HFFc6 (cell line): ENCODE measurements at places on chromosomes 13 and 19. TPM values are rescaled to one million over a fixed set of nuclear protein-coding genes. Genes with fewer than 3 reads are reported as not detected.

DNA sequence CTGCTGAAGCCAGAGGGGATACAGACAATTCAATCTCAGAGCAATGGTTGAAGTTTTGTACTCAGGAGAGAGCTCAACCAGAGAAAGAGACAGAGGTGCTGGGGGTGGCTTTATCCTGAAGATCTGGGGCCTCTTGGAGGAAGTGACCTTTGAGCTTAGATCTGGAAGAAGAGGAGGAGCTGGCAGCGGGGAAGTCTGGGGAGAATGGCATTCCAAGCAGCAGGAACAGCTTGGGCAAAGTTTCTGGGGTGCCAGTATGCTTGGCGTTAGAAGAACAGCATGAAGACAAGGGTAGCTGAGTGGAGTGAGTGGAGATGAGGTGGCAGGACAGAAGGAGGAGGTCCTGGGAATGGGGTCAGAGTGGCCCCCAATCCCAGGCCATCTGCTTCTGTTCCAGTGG, 11.3 kb downstream of the MAST3 start:
- H3K27me3 ChIP-seq: no peaks in the 10 kb centered on the region; the same call in none of the 2 replicates
- no peaks in the 10 kb centered on the region for H3K36me3 ChIP-seq
- peaks cover 21% of the 10 kb centered on the region for H3K4me1 ChIP-seq
- H3K4me3 ChIP-seq: peak overlapping the region; percentile 81

GRCh38 chr13:19601749-19602725, 31.4 kb upstream of the MPHOSPH8 start:
- peak overlapping the region; percentile 46 for H3K27ac ChIP-seq
- H3K4me3 ChIP-seq: peak overlapping the region; percentile 84
- no peaks in the 10 kb centered on the region for H3K27me3 ChIP-seq

DNA sequence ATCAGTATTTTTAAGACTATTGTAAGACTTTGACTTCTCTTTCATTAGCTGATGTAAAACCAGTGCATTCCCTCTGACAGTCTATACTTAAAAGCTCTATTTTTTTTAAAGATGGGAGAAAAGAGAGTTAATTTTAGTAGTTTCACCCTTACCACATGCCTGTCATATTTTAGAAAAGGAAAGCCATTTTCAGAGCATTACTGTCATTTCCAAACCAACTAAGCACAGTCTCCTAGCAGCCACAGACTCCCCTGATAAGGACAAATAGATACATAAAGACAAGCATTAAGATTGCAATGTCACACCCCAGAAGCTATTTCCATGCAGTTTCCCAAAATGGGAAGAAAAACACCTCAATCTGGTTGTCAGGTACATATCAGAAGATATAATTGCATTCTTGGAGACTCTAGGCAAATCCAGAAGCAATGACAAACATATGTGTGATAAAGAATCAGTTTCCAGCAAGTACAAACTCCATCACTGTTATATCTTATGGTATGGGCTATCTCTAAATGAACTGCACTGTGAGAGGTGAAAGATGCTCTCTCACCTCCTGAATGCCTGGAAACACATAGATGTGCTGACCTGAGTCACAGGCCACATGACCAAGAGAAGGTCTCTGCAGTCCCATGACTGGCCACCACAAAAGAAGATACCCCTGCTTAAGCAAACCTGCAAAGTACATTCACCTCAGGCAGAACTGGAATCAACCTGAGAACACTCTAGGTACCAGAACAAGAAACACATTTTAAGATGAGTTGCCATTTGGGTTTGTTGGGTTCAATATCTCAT, 303.3 kb downstream of the POU4F1 start:
- H3K36me3 ChIP-seq: no peaks in the 10 kb centered on the region
- H3K27me3 ChIP-seq: no peaks in the 10 kb centered on the region
- H3K27ac ChIP-seq: no peak overlapping the region
- no peak overlapping the region for H3K4me3 ChIP-seq
- DNase-seq: no peak

GRCh38 chr13:110571896-110572777, 10.6 kb upstream of the RAB20 start:
- no peak overlapping the region for H3K27ac ChIP-seq
- peaks cover 10% of the 10 kb centered on the region for H3K4me1 ChIP-seq
- peaks cover 54% of the 10 kb centered on the region for H3K27me3 ChIP-seq
- DNase-seq: no peak

- no peak for DNase-seq
- H3K27me3 ChIP-seq: peaks cover 5% of the 10 kb centered on the region
- H3K4me3 ChIP-seq: no peak overlapping the region
- no peak overlapping the region for H3K27ac ChIP-seq
- H3K4me1 ChIP-seq: peaks cover 24% of the 10 kb centered on the region
- H3K36me3 ChIP-seq: peaks cover 15% of the 10 kb centered on the region
Observed at GRCh38 chr19:17240062-17240752, 5.5 kb downstream of the NR2F6 start.

- H3K36me3 ChIP-seq: no peaks in the 10 kb centered on the region
- H3K4me3 ChIP-seq: no peak overlapping the region
- no peak for DNase-seq
- H3K27me3 ChIP-seq: peaks cover 2% of the 10 kb centered on the region; the same call in 1 of the 2 replicates
- peaks cover 5% of the 10 kb centered on the region; the same call in 1 of the 2 replicates for H3K4me1 ChIP-seq
- no peak overlapping the region for H3K27ac ChIP-seq
Observed at GRCh38 chr13:105956921-105957320, 578.5 kb downstream of the EFNB2 start.

GRCh38 chr19:56137405-56137804, 3.7 kb upstream of the ZNF444 start:
- H3K27me3 ChIP-seq: peaks cover 2% of the 10 kb centered on the region; the same call in 1 of the 2 replicates
- no peaks in the 10 kb centered on the region for H3K36me3 ChIP-seq
- H3K27ac ChIP-seq: no peak overlapping the region
- peaks cover 28% of the 10 kb centered on the region for H3K4me1 ChIP-seq
- DNase-seq: no peak

DNA sequence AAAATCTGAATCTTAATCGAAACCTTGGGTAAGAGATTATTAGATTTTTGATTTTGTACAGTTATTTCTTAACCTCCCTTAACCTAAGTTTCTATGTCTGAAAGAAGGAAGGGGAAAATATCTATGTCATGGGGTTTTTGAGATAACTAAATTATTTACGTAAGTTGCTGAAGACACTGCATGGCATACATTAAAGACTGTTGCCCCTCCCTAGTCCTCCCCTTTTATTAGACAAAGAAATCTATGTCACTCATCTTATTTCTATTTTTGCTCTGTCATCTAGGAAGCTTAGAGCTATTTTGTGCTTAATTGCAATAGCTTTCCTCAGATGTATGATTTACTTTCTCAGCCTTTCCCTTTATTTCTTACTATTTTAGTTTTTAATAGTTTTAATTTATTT, 15.0 kb downstream of the COG6 start:
- H3K36me3 ChIP-seq: peaks cover 7% of the 10 kb centered on the region; the same call in 1 of the 2 replicates
- H3K27me3 ChIP-seq: no peaks in the 10 kb centered on the region
- no peak overlapping the region for H3K4me3 ChIP-seq

GRCh38 chr13:78129823-78130222, 211.2 kb upstream of the EDNRB start:
- H3K27me3 ChIP-seq: peaks cover 12% of the 10 kb centered on the region
- H3K4me1 ChIP-seq: no peaks in the 10 kb centered on the region
- H3K27ac ChIP-seq: no peak overlapping the region
- H3K36me3 ChIP-seq: no peaks in the 10 kb centered on the region
- DNase-seq: no peak

- no peak for DNase-seq
- no peak overlapping the region for H3K4me3 ChIP-seq
- no peak overlapping the region for H3K27ac ChIP-seq
- H3K36me3 ChIP-seq: peaks cover 62% of the 10 kb centered on the region
Observed at GRCh38 chr19:19877724-19878123, 12.0 kb downstream of the ZNF253 start.

DNA sequence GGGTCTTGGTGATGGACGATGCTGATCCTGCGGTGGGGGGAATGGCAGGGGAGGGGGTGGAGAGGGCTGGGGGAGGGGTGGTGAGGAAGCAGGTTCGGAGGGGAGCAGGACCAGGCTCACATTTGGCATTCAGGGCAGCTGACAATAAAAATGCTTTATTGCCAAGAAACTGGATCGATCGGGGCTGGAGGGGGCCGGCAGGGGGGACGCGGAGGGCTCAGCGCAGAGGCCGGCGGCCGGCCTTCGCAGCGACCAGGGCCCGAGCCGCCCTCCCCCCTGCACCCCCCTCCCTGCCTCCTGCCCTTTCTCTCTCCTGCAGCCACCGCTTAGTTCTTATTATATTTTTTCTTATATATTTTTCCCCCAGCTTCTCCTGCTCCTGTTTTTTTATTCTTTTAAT, 18.1 kb upstream of the POU2F2 start:
- peaks cover 54% of the 10 kb centered on the region for H3K27me3 ChIP-seq
- no peaks in the 10 kb centered on the region for H3K4me1 ChIP-seq
- DNase-seq: no peak
- H3K36me3 ChIP-seq: no peaks in the 10 kb centered on the region
- H3K4me3 ChIP-seq: no peak overlapping the region

- H3K36me3 ChIP-seq: peaks cover 10% of the 10 kb centered on the region
- H3K27ac ChIP-seq: peak overlapping the region; percentile 100
- peaks cover 45% of the 10 kb centered on the region for H3K4me1 ChIP-seq
- DNase-seq: peak; percentile 68
- H3K27me3 ChIP-seq: peaks cover 4% of the 10 kb centered on the region; the same call in 1 of the 2 replicates
Observed at GRCh38 chr19:12669270-12670158, 2.9 kb downstream of the WDR83 start.

- H3K27ac ChIP-seq: no peak overlapping the region
- H3K27me3 ChIP-seq: no peaks in the 10 kb centered on the region
- H3K36me3 ChIP-seq: no peaks in the 10 kb centered on the region
Observed at GRCh38 chr13:71618159-71618558, 248.8 kb downstream of the DACH1 start.

GRCh38 chr19:13267889-13268288, 117.7 kb downstream of the IER2 start:
- no peak for DNase-seq
- H3K4me1 ChIP-seq: peaks cover 5% of the 10 kb centered on the region; the same call in 1 of the 2 replicates
- H3K27ac ChIP-seq: no peak overlapping the region
- H3K4me3 ChIP-seq: no peak overlapping the region

DNA sequence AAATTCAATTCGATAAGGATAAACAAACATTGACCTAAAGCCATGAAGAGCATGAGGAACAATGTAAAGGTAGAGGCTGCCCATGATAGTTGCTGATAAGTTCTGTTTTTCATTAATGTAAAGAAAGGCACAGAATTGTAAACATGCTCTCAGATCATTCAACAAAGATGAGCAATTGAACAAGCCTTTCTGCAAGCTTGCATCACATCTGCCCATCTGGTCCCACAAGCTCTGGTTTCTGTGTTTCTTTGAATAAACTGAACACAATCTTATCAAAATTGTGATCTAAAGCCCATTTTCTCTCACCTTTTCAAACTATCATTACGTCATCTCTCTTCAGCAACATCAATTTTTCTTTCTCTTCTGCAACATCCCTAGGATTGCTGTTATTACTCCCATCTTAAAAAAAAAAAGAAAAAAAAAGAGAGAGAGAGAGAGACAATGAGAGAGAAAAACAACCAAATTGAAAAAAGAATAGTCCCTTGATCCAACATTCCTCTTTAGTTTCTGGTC, 487.2 kb upstream of the GPC6 start:
- DNase-seq: no peak
- no peaks in the 10 kb centered on the region for H3K36me3 ChIP-seq
- peaks cover 2% of the 10 kb centered on the region for H3K27me3 ChIP-seq
- H3K4me3 ChIP-seq: no peak overlapping the region

DNA sequence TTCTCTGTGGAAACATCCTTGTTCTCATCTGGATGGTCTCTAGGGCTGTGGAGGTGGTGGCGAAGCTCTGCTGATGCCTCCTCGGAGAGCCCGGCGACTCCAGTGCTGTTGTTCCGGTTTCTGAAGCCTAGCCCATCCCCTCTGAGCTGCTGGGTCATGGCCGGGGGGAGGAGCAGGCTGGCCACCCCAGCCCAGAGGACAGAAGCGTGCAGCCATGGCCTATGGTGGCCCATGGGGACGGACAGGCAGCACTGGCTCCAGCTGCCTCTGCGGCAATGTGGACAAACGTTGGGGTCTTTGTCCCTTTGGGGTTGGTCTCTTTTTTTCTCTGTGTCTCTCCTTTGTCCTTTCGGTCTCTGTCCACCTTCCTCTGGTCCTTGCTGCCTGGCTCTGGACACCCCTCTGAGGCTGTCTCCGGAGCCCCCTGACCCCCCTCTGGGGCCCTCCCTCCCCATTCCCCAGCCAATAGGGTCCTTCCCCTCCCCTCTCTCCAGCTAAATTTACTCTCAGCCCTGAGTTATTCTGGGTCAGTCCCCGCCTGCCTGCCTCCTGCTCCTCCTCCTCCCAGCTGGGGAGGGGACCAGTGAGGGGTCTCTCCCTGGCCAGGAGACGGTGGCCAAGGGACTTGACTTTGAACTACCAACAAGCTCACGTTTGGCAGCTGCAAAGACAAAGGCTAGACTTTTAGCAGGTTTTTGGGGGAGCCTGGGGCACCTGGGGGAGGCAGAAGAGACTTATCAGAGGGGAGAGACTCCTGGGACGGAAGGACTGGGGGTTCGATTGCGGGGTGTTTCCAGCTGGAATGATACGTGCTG, at the start of gene HRC:
TSS of gene HRC (minus strand) at position 392 of the 815 bp plus-strand sequence. CDS start at position 233, 159 bp downstream.
- H3K27me3 ChIP-seq: peaks cover 12% of the 10 kb centered on the region
- H3K36me3 ChIP-seq: peaks cover 23% of the 10 kb centered on the region
- H3K27ac ChIP-seq: no peak within 1 kb of the TSS
- no peak for DNase-seq
- no peak within 1 kb of the TSS for H3K4me3 ChIP-seq

DNA sequence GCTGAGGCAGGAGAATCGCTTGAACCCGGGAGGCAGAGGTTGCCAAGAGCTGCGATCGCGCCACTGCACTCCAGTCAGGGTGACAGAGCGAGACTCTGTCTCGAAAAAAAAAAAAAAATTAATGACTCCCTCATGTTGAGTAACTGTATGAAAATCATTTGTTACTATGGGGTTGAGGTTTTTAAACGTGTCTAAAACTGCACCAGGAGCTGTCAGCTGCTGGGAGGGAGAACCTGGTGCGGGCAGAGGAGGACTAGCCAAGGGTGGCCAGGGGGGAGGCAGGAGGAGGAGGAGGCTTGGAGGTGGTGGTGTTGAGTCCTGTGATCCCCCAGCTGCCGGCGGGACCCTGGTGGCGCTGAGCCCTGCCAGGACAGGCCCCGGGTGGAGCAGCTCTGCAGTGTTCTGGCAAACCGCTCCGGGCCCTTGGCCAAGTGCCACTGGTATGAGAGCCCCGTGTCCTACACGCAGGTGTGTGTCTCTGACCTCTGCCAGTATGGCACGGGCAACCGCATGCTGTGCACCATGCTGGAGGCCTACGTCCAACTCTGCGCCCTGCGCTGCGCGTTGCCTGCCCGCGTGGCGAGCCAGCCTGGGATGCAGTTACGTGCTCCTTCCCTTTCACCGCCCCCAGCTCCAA, 17.1 kb upstream of the FXYD3 start:
- H3K27ac ChIP-seq: no peak overlapping the region
- H3K4me3 ChIP-seq: no peak overlapping the region
- peaks cover 14% of the 10 kb centered on the region for H3K27me3 ChIP-seq

ZNF681 gene
- 0.75 to 1.6 TPM (median 0.77 TPM) in 3 replicates for total RNA-seq

PRODH2 gene
- not detected in 2 replicates for total RNA-seq

ZNF729 gene
- not detected in 3 replicates for total RNA-seq

MYO1F gene
- 0.09 to 0.38 TPM (median 0.13 TPM) in 3 replicates for total RNA-seq

KLF2 gene
- 25.2 to 38.0 TPM (median 36.8 TPM) in 3 replicates for total RNA-seq

DACH1 gene
- not detected in 3 replicates for total RNA-seq

CLDN10 gene
- not detected in 2 replicates for total RNA-seq

CCNE1 gene
- total RNA-seq: 5.5 to 7.0 TPM (median 7.0 TPM) in 3 replicates
